ENCODE measurements at places on chromosomes 12 and 14. TPM values are rescaled to one million over a fixed set of nuclear protein-coding genes. Genes with fewer than 3 reads are reported as not detected.

Gene ADAM20
- 0.06 TPM for polyA plus RNA-seq

Gene TEX22
- polyA plus RNA-seq, result 0.21 TPM

Gene RGS6
- polyA plus RNA-seq, result 0.61 TPM

Gene BMP4
- 2.5 TPM for polyA plus RNA-seq

Gene DAO
- polyA plus RNA-seq, result not detected

Gene ERBB3
- polyA plus RNA-seq, result 23.3 TPM

Gene FANCM
- 18.1 TPM for polyA plus RNA-seq

Gene AMDHD1
- polyA plus RNA-seq, result 0.24 TPM

Gene C12orf60
- 1.3 TPM for polyA plus RNA-seq

Gene ZNF410
- polyA plus RNA-seq, result 8.6 TPM

Gene TAS2R46
- 0.49 TPM for polyA plus RNA-seq

Gene LHX5
- polyA plus RNA-seq, result 0.16 TPM

Gene FIGNL2
- polyA plus RNA-seq, result 1.1 TPM

Gene BCL2L2
- polyA plus RNA-seq, result 3.5 TPM

Gene SMCO2
- polyA plus RNA-seq, result 0.86 TPM

Gene CNTN1
- 5.0 TPM for polyA plus RNA-seq

Gene KCNA1
- polyA plus RNA-seq, result 0.10 TPM

Gene GSG1
- polyA plus RNA-seq, result 1.5 TPM

Gene SLC5A8
- 0.10 TPM for polyA plus RNA-seq

Gene FGF6
- not detected for polyA plus RNA-seq

Gene KERA
- not detected for polyA plus RNA-seq

Gene SIX6
- polyA plus RNA-seq, result 0.11 TPM

Gene PTPRQ
- polyA plus RNA-seq, result not detected

Gene PLBD1
- polyA plus RNA-seq, result 10.2 TPM

Gene CAMKK2
- 10.3 TPM for polyA plus RNA-seq

Gene AKAP3
- 1.3 TPM for polyA plus RNA-seq

Gene MYF6
- polyA plus RNA-seq, result not detected

Gene TAS2R31
- polyA plus RNA-seq, result not detected

Gene KRT6C
- polyA plus RNA-seq, result not detected

Gene WNT1
- not detected for polyA plus RNA-seq

Gene CNOT2
- polyA plus RNA-seq, result 80.2 TPM

Gene SOAT2
- polyA plus RNA-seq, result not detected

Gene FOXM1
- 31.0 TPM for polyA plus RNA-seq

Gene SAMD15
- polyA plus RNA-seq, result 0.94 TPM

Gene ESPL1
- 12.7 TPM for polyA plus RNA-seq

Gene CLEC4D
- 0.17 TPM for polyA plus RNA-seq

Gene SMARCC2
- 52.1 TPM for polyA plus RNA-seq

Gene IAPP
- polyA plus RNA-seq, result 0.32 TPM

Gene GSC
- polyA plus RNA-seq, result 0.35 TPM

Gene SEC23A
- polyA plus RNA-seq, result 22.7 TPM

Gene LUM
- polyA plus RNA-seq, result 0.27 TPM

Gene CPNE6
- 0.16 TPM for polyA plus RNA-seq

Gene IKBIP
- polyA plus RNA-seq, result 24.1 TPM

All from GM23338 (cell line).